Small intestine (tissue), 16 donors: ENCODE measurements at places on chromosomes 2 and 18. TPM values are rescaled to one million over a fixed set of nuclear protein-coding genes. Genes with fewer than 3 reads are reported as not detected.

Gene KCNG3
- 0.03 TPM for polyA plus RNA-seq

GRCh38 chr18:61637319-61637718 is 255.5 kb downstream of the RNF152 start:
- peak; percentile 75 for DNase-seq
- H3K4me3 ChIP-seq, result no peak overlapping the region
- H3K4me1 ChIP-seq, result peaks cover 13% of the 10 kb centered on the region
- H3K27me3 ChIP-seq, result no peaks in the 10 kb centered on the region
- H3K27ac ChIP-seq, result no peak overlapping the region

DNA sequence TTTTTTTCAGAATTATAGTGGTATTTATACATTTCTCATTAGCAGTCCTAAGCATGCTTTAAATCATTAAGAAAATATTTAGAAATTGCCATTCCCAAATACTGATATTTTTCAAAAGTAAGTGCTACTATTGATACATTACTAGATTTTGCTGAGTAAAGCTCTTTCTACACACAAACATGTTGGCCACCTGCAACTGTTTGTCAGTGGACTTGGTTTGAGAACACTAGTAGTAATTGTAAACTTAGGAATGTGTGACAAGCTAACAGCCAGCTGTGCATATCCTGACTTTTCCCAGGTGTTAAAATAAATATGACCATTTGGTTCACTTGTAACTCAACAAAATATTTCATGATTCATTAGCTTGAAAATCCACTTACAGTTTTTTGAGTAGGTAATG is 103.1 kb downstream of the MSTN start:
- no peak overlapping the region for H3K27ac ChIP-seq
- no peaks in the 10 kb centered on the region for H3K27me3 ChIP-seq
- H3K36me3 ChIP-seq, result no peaks in the 10 kb centered on the region
- no peak for DNase-seq
- H3K4me1 ChIP-seq, result no peaks in the 10 kb centered on the region
- no peak overlapping the region for H3K4me3 ChIP-seq

- H3K27me3 ChIP-seq, result no peaks in the 10 kb centered on the region
- H3K27ac ChIP-seq, result no peak overlapping the region
- no peak overlapping the region for H3K4me3 ChIP-seq
- peak; percentile 78 for DNase-seq
Observed at GRCh38 chr2:200905618-200906296, 16.6 kb downstream of the NIF3L1 start.

DNA sequence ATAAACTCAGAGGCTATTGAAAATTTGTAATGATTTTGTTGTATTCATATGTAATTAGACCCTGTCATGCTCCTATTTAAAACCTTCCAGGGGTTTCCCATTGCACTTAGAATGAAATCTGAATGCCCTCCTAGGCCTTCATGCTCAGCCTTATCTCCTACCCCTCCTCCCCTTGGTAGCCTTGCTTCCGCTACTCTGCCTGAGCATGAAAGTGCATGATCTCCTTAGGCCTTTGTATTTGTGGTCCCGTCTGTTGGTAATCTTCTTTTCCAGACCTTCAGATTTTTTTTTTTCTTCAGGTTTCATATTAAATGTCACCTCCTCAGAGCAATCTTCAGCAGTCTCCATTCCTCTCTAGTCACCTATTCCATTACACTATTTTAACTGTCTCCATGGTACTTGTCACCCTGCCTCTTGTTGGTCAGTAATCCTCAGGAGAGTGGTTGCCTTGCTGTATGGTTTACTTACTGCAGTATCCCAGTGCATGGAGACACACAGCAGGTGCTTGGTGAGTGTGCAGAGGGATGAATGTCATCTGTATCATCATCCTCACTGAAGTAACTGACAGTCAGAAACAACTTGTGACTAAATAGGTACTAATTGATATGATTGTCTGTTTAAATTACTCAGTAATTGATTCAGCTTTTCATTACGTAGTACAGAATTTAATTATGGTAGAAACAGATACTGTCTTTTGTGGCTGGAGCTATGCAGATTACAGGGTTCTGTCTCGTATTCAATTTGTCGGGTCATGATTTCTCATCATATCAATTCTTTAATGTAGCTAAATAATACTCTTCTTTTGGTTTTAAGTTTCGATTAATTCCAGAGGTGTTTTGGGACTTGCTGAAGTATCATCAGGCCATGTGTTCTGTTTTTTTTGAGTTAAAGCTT is 63.9 kb downstream of the PHLPP1 start:
- no peaks in the 10 kb centered on the region for H3K4me1 ChIP-seq
- no peaks in the 10 kb centered on the region for H3K36me3 ChIP-seq
- no peak for DNase-seq
- H3K27me3 ChIP-seq, result no peaks in the 10 kb centered on the region
- no peak overlapping the region for H3K4me3 ChIP-seq
- H3K27ac ChIP-seq, result no peak overlapping the region

GRCh38 chr2:67974559-67975430 is 88.0 kb downstream of the C1D start:
- H3K36me3 ChIP-seq, result no peaks in the 10 kb centered on the region
- H3K4me1 ChIP-seq, result no peaks in the 10 kb centered on the region
- no peaks in the 10 kb centered on the region for H3K27me3 ChIP-seq

GRCh38 chr18:24168496-24168895 is 29.6 kb downstream of the CABYR start:
- no peak for DNase-seq
- peaks cover 5% of the 10 kb centered on the region for H3K36me3 ChIP-seq
- H3K27me3 ChIP-seq, result no peaks in the 10 kb centered on the region
- no peaks in the 10 kb centered on the region for H3K4me1 ChIP-seq
- H3K4me3 ChIP-seq, result no peak overlapping the region

GRCh38 chr2:190838492-190838910 is 42.1 kb upstream of the GLS start:
- no peak for DNase-seq
- no peak overlapping the region for H3K27ac ChIP-seq
- H3K27me3 ChIP-seq, result no peaks in the 10 kb centered on the region
- H3K4me3 ChIP-seq, result no peak overlapping the region

DNA sequence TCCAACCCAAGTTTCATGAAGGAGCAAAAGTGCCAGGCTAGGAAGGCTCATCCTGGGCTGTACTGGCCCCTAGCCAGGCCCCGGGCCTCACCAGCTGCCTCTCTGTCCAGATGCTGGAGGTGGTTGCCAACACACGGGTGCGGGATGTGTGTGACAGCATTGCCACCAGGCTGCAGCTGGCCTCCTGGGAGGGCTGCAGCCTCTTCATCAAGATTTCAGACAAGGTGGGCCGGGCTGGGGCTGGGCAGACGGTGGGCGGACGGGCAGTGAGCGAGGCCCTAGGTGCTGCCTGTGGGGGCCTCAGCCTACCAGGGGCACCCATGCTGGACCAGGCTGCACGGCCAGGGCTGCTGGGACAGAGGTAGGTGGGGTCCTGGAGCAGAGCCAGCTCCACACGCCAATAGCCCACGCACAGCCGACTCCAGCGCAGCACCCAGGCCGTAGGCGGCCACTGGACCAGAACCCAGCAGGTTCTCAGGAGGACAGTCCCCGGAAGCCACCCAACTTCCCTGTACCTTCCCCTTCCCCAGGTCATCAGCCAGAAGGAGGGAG is 11.8 kb upstream of the GPR17 start:
- no peak overlapping the region for H3K4me3 ChIP-seq
- no peaks in the 10 kb centered on the region for H3K27me3 ChIP-seq
- no peak overlapping the region for H3K27ac ChIP-seq
- DNase-seq, result no peak
- H3K4me1 ChIP-seq, result no peaks in the 10 kb centered on the region

DNA sequence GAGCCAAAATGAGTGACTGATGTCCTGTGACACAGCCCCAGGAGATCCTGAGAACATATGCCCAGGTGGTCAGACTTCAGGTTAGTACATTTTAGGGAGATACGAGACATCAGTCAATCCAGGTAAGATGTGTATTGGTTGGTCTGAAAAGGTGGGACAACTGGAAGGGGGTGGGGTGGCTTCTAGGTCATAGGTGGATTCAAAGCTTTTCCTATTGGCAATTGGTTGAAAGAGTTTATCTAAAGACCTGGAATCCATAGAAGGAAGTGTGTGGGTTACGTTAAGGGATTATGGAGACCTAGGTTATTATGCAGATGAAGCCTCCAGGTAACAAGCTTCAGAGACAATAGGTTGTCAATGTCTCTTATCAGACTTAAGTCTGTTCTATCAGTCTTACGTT is 136.5 kb downstream of the ZNF532 start:
- H3K4me3 ChIP-seq, result no peak overlapping the region
- H3K27me3 ChIP-seq, result peaks cover 2% of the 10 kb centered on the region
- DNase-seq, result no peak
- no peak overlapping the region for H3K27ac ChIP-seq
- H3K36me3 ChIP-seq, result no peaks in the 10 kb centered on the region

Gene ASB18
- polyA plus RNA-seq, result not detected

Gene SLC38A11
- polyA plus RNA-seq, result 22.8 TPM

DNA sequence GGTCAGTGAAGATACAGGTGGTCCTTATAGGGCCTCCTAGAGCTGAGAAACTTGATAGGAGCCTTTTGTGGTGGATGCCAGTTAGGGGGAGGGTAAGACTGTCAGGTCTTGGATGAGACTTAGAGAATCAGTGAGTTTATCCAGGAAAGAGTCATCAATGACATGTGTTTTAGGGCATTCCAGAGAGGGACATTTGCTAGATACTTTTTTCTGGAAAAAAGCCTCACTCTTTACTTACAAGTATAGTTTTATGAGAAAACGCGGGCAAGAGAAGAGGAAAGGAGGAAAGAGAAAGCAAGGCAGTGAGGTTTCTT is 24.5 kb upstream of the MSGN1 start:
- no peaks in the 10 kb centered on the region for H3K4me1 ChIP-seq
- H3K36me3 ChIP-seq, result no peaks in the 10 kb centered on the region

Gene ECEL1
- polyA plus RNA-seq, result not detected

Gene NAT8
- polyA plus RNA-seq, result 0.10 TPM

GRCh38 chr18:41659438-41660130 is 295.4 kb upstream of the PIK3C3 start:
- H3K27me3 ChIP-seq, result no peaks in the 10 kb centered on the region
- no peak overlapping the region for H3K4me3 ChIP-seq
- H3K36me3 ChIP-seq, result no peaks in the 10 kb centered on the region
- no peak overlapping the region for H3K27ac ChIP-seq
- DNase-seq, result no peak

Gene LRATD1
- polyA plus RNA-seq, result 24.6 TPM

DNA sequence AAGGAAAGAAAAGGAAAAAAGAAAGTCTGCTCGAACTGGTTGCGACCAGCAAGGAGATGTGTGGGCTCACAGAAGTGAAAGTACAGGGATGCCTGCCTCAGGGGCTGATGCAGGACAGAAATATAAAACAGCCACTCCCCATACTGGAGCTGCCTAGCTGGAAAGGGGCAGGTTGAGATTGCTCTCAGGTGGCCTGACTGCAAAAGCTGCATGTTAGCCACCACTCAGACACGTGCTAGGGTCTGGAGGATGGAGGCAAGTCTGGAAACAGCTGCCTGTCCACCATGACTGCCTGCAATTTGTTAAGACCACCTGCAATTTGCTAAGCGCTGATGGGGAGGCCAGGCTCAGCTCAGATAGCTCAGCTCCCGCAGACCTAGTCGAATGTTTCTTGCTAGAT is 17.9 kb downstream of the B3GNT7 start:
- DNase-seq, result peak; percentile 67
- no peaks in the 10 kb centered on the region for H3K27me3 ChIP-seq
- H3K4me3 ChIP-seq, result no peak overlapping the region
- peak overlapping the region; percentile 84 for H3K27ac ChIP-seq

Gene TSHZ1
- polyA plus RNA-seq, result 7.3 TPM

- no peak overlapping the region for H3K4me3 ChIP-seq
- H3K27me3 ChIP-seq, result no peaks in the 10 kb centered on the region
- no peak for DNase-seq
- H3K27ac ChIP-seq, result no peak overlapping the region
Observed at GRCh38 chr18:49362431-49362830, 98.0 kb downstream of the DYM start.

Gene ITPRIPL1
- 0.92 TPM for polyA plus RNA-seq

DNA sequence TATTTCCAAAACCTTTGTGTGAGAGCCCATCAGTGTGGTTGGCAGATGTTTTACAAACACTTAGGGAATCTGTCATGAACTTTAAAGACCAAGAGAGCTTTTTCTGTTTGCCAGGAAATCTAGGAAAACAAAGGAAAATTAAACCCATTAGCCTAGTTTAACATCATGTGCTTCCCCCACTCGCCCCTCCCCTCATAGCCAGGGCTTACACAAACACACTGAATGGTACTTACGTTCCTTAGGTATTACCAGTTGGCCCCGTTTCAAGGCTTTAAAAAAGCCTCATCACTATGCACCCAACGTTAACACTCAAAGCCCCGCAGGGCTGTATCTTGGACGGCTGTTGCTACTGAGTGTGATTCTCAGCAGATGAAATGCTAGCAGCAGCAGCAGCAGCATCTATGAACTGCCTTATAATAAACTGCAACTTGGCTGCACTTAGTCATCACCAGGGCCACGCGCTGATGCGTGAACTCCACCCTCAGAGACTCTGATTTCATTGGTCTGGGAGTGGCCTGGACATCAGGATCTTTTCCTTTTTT is 20.1 kb upstream of the TTC39C start:
- H3K4me3 ChIP-seq, result no peak overlapping the region
- no peak overlapping the region for H3K27ac ChIP-seq
- no peaks in the 10 kb centered on the region for H3K27me3 ChIP-seq
- H3K36me3 ChIP-seq, result no peaks in the 10 kb centered on the region

DNA sequence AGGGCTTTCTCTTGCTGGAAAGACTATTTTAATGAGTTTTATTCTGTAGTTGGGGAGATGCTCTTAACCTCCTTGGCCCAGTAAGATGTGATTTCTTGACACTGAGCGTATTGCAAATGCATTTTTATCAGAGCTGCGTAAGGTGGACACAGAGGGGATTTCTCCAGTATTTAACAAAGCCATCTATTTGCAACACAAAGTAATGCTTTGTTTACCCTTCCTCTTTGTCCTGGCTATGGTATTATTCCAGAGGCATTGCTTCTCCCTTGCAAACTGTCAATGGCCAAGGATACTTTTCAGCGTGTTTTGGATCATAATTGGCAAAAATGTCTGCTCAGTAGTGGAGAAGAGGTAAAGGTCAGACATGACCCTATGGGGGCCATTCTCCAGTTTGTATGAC is 90.8 kb upstream of the PIK3C3 start:
- no peak overlapping the region for H3K27ac ChIP-seq
- H3K4me1 ChIP-seq, result peaks cover 5% of the 10 kb centered on the region
- no peaks in the 10 kb centered on the region for H3K36me3 ChIP-seq
- no peak overlapping the region for H3K4me3 ChIP-seq
- H3K27me3 ChIP-seq, result no peaks in the 10 kb centered on the region

DNA sequence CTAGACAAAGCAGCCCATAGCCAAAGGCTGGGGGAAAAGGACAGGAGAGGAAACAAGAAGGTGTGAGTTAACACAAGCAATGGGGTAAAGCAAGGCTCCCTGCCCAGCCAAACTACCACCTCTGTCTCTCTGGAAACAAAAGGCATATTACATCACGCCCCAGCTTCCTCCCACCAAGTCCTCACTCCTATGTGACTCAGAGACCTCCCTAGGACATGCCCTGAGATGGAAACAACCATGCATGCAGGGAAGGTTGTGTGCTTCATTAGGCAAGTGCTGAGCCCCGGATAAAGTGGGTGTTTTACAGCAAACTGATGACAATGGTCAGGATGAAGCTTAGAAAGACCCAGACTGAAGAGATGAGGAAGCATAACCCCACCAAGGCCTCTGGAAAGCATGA is 9.0 kb upstream of the ATRAID start:
- no peak overlapping the region for H3K4me3 ChIP-seq
- H3K27ac ChIP-seq, result no peak overlapping the region
- H3K4me1 ChIP-seq, result peaks cover 12% of the 10 kb centered on the region
- DNase-seq, result no peak
- H3K27me3 ChIP-seq, result no peaks in the 10 kb centered on the region
- peaks cover 6% of the 10 kb centered on the region for H3K36me3 ChIP-seq
